ENCODE measurements at places on chromosomes 16 and 17.

DNA sequence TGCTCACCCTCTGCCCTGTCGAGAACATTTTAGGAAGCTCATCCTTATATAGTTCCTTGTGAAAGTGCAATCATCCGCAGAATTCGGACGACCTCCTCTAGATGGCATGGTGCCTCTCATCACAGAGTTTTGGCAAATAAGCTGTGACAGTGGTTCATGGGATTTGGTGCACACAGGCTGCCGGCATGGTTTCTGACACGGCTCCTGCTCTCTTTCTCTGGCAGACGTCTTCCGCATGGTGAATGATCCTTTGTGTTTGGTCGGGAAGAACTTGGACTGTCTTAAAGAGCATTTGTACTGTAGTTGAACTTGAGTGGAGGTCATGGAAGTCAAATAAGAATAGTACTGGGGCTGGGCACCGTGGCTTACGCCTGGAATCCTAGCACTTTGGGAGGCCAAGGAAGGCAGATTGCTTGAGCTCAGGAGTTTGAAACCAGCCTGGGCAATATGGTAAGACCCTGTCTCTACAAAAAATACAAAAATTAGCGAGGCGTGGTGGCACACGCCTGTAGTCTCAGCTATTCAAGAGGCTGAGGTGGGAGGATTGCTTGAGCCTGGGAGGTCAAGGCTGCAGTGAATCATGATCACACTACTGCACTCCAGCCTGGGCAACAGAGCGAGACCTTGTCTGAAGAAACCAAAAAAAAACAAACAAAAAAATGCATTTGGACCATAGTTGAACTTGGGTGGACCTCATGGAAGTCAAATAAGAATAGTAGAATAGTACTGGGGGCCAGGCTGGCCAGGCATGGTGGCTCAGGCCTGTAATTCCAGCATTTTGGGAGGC is 34.7 kb upstream of the NAT9 start:
- DNase-seq, result no peak

DNA sequence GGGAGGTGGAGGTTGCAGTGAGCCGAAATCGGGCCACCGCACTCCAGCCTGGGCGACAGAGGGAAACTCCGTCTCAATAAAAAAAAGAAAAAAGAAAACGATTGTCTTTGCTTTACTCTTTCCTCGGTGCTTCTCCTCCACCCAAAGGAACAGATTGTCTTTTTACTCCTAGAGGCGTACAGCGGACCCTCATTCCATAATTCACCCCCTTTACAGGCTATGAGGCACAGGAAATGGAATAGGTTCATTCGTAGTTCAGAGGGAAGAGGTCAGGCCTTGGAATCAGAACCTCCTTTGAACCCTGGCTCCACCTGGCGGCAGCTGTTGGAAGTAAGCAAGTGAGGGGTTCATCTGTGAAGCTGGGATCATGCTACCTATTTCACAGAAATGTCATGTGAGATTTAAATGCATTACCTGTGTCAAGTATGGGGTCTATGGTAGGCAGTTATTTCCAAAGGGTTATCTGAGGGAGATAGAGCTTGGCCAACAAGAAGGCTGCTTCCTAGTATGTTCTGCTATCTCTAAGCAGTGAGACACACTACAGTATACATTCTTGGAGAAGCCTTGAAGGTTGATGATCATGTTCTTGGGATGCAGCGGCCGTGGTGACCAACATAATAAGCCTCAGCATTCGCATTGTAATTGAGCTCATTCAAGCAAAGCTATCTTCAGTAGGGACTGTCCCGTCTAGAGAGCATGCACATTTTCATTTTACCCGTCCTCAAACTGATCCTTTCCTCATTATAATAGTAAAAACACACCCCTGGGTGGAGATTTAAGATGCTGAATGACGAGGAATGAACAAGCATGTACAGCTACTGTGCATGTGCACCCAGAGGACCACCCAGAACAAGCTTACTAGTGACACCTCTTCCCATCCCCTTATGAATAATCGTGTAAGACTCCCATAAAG is 18.7 kb upstream of the ZNF689 start:
- peak; percentile 86 for DNase-seq

- no peak for DNase-seq
Measured at GRCh38 chr16:71954699-71955195, 45.5 kb downstream of the PKD1L3 start.

- no peak for DNase-seq
Measured at GRCh38 chr16:73240920-73241319, 193.0 kb upstream of the ZFHX3 start.

DNA sequence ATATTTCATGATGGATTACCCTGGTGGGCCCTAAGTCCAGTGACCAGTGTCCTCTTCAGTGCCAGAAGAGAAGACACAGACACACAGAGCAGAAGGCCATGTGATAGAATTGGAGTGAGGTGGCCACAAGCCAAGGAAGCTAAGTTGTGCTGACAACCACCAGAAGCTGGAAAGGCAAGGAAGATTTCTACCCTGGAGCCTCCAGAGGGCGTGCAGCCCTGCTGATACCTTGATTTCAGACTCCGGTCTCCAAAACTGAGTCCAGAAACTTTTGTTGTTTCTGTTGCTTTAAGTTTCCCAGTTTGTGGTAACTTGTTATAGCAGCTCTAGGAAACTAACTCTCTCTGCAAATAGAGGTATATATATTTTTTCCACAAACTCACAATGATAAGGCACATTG is 396.6 kb upstream of the ASIC2 start:
- DNase-seq, result no peak

All from islet precursor cell (in vitro differentiated cells).